SK-N-SH (cell line): ENCODE measurements at places on chromosomes 2 and 18. TPM values are rescaled to one million over a fixed set of nuclear protein-coding genes. Genes with fewer than 3 reads are reported as not detected.

Gene PKP4
- 10.9 and 13.8 TPM in 2 replicates for polyA plus RNA-seq

Gene ZNF236
- polyA plus RNA-seq = 4.2 and 6.0 TPM in 2 replicates

Gene SALL3
- polyA plus RNA-seq = not detected in 2 replicates

Gene MTHFD2
- polyA plus RNA-seq = 68.6 and 82.6 TPM in 2 replicates

Gene PID1
- 0.06 and 0.16 TPM in 2 replicates for polyA plus RNA-seq

Gene AGBL5
- polyA plus RNA-seq = 45.5 and 47.8 TPM in 2 replicates

Gene EHBP1
- polyA plus RNA-seq = 62.7 and 64.9 TPM in 2 replicates

Gene SERPINB10
- polyA plus RNA-seq = 0.10 and 0.15 TPM in 2 replicates

Gene TMEM37
- polyA plus RNA-seq = 0.13 and 0.25 TPM in 2 replicates

Gene AGFG1
- 42.3 and 62.7 TPM in 2 replicates for polyA plus RNA-seq

Gene IGFBP5
- polyA plus RNA-seq = 156 and 323 TPM in 2 replicates

Gene DARS1
- polyA plus RNA-seq = 52.2 and 68.8 TPM in 2 replicates

Gene ZNF532
- polyA plus RNA-seq = 34.7 and 39.2 TPM in 2 replicates

Gene HES6
- 3.6 and 4.4 TPM in 2 replicates for polyA plus RNA-seq

Gene AGXT
- polyA plus RNA-seq = not detected in 2 replicates

Gene KLF7
- 7.5 and 12.8 TPM in 2 replicates for polyA plus RNA-seq

Gene ACMSD
- polyA plus RNA-seq = not detected in 2 replicates

Gene NGEF
- 1.2 and 1.4 TPM in 2 replicates for polyA plus RNA-seq

Gene SPATA3
- not detected in 2 replicates for polyA plus RNA-seq

Gene CCDC74B
- polyA plus RNA-seq = 14.5 and 16.2 TPM in 2 replicates

Gene MAP3K19
- not detected in 2 replicates for polyA plus RNA-seq

Gene LDLRAD4
- polyA plus RNA-seq = 0.16 and 0.32 TPM in 2 replicates

Gene CRYBA2
- polyA plus RNA-seq = not detected in 2 replicates

Gene OBSL1
- 70.9 and 93.0 TPM in 2 replicates for polyA plus RNA-seq

Gene OSBPL1A
- polyA plus RNA-seq = 21.3 and 26.1 TPM in 2 replicates

Gene DOK6
- polyA plus RNA-seq = 3.9 and 5.4 TPM in 2 replicates

Gene FHOD3
- polyA plus RNA-seq = 10.9 and 11.6 TPM in 2 replicates

Gene SCLY
- polyA plus RNA-seq = 19.1 and 20.9 TPM in 2 replicates

Gene SMIM21
- polyA plus RNA-seq = not detected in 2 replicates

Gene THSD7B
- 0.02 TPM in 1 of 2 replicates, not detected in the other for polyA plus RNA-seq

Gene CACNB4
- 0.10 and 0.18 TPM in 2 replicates for polyA plus RNA-seq

Gene HOXD4
- polyA plus RNA-seq = 1.0 and 1.6 TPM in 2 replicates

Gene CNTNAP5
- 0.02 and 0.08 TPM in 2 replicates for polyA plus RNA-seq

Gene RND3
- 49.7 and 56.7 TPM in 2 replicates for polyA plus RNA-seq

Gene SERPINB3
- polyA plus RNA-seq = 0.07 TPM in 1 of 2 replicates, not detected in the other

Gene FTCDNL1
- polyA plus RNA-seq = not detected in 2 replicates

Gene CRYGD
- polyA plus RNA-seq = not detected in 2 replicates

Gene RUFY4
- not detected in 2 replicates for polyA plus RNA-seq

Gene PSMA8
- not detected in 2 replicates for polyA plus RNA-seq

Gene NR4A2
- polyA plus RNA-seq = 13.9 and 16.2 TPM in 2 replicates

Gene DSG4
- polyA plus RNA-seq = not detected in 2 replicates

Gene ASXL3
- polyA plus RNA-seq = 0.03 TPM in 1 of 2 replicates, not detected in the other

Gene LAMA1
- 0.07 and 0.11 TPM in 2 replicates for polyA plus RNA-seq

Gene RAB6C
- polyA plus RNA-seq = 0.02 and 0.05 TPM in 2 replicates

Gene LTBP1
- polyA plus RNA-seq = 467 and 564 TPM in 2 replicates

Gene TWIST2
- 10.2 and 19.5 TPM in 2 replicates for polyA plus RNA-seq

Gene CFAP221
- polyA plus RNA-seq = 0.12 and 0.15 TPM in 2 replicates

Gene GALNT5
- 10.4 and 15.3 TPM in 2 replicates for polyA plus RNA-seq
